ENCODE measurements at places on chromosomes 12 and 14.

DNA sequence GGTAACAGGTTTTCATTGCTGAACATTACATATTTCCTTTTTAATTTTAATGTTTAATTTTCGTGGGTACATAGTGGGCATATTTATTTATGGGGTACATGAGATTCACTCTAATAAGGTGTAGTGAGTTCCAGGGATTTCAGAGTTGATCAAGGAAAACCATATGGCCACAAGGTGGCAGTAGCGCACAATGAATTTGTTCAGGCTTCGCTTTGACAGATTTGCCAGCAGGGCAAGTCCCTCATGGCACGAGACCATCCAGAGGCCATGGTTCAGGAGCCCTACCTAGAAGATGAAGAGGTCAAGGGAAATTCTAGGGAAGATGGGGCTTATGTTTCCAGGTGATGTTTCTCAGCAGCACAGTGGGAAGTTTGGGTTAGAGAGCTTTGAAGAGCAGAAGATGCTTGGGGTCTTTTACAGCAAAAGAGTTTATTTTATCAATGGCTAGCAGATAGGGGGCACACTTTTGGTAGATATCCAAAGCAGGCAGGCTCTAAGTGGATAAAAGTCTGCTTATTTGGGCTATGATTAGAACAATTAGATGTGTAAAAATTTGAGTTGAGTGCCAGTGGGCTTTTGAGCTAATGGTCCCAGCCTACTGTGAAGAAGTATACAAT lies 1004.4 kb downstream of the AACS start:
- DNase-seq = peak; percentile 63

DNA sequence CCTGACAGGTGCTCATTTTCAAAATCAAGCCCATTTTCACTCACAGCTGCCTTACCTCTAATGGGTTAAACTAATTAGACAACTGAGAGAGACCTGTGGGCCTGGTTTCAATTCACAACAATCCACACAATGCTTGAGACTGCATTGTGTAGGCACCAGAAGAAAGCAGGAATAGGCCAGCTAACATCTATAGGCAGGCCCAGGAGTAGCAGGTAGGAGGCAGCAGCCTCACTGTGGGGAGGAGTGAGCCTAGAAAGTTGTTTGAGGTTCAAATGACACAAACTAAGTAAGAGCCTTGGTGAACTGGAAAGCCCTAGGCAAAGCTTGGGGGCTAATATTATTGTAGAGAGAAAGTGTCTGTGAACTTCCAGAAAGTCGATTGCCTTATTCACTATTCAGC lies 289.5 kb upstream of the CCDC196 start:
- DNase-seq = no peak

DNA sequence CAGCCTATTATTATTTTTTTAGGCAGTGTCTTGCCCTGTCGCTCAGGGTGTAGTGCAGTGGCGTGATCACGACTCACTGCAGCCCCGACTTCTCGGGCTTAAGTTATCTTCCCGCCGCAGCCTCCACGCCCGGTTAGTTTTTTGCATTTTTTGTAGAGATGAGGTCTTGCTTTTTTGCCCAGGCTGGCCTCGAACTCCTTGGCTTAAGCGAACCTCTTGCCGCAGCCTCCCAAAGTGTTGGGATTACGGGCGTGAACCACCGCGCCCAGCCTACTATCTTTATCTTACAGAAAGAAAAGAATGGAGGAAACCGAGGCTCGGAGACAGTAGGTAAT lies 507 bp upstream of the PTPN11 start:
- DNase-seq = no peak

- no peak for DNase-seq
Observed at GRCh38 chr14:99277530-99277929, 5.5 kb upstream of the BCL11B start.

DNA sequence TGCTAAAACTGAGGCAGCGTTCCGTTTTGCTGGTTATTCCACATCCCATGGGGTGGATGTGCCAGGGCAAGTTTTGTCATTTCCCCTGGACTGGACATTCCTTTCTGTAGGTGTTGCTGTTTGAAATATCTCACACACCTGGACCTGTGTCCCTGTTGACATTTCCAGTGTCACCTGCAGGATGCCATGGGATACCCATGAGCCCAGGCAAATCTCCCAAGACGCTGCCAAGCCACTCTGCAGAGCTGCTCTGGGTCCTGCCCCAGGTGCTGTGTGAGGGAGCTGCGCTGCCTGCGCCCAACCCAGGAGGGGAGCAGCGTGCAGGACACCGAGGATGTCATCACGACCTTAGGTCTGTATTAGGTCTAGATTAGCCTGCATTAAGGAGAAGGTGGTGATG lies 5.2 kb upstream of the PACS2 start:
- no peak for DNase-seq

DNA sequence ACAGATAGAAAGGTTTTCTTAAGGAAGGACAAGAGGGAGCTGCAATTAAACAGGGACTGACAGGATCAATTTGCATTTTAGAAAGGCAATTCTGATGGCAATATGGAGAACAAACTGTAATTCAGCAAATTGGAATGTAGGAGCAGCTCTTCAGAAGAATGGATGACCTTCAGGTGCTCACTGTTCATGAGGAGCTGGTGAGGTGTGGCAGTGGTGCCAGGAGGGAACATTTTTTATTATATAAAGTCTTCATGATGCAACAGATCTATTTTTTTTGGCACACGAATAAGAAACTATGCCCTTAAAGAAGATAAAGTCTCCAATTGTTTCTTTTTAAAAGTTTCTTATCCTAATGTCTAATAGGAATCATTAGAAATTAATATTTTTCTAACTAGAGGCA lies 151.7 kb downstream of the SLC38A4 start:
- DNase-seq = no peak

Data from NCI-H1930 (cell line).